ENCODE measurements at places on chromosomes 3 and 15. TPM values are rescaled to one million over a fixed set of nuclear protein-coding genes. Genes with fewer than 3 reads are reported as not detected.
A peak's percentile ranks its signal among the peaks of the same experiment; 100 is the strongest.

The ISL2 gene
- total RNA-seq: not detected

The OCA2 gene
- 0.17 TPM for total RNA-seq

The SLC51A gene
- not detected for total RNA-seq

- DNase-seq: no peak
Measured at GRCh38 chr3:169146866-169147237, 516.7 kb downstream of the MECOM start.

DNA sequence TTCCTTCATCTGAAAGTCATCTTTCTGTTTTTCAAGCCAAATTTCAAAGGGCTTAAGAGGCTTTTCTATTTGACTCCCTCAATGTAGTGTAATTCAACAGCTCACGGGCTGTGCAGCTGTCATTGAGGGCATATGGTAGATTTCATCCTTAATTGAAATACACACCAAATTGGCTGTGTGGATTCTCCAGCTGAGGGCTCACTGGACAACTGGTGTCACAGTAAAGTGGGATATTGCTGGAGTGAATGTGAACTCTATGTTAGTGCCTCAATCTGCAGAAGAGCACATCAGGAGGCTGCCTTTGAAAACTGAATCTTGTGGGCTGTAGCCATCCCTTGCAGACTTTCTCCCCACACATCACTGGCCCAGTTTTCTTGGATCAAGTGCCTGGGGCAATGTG, 120.1 kb downstream of the GALK2 start:
- DNase-seq: no peak

DNA sequence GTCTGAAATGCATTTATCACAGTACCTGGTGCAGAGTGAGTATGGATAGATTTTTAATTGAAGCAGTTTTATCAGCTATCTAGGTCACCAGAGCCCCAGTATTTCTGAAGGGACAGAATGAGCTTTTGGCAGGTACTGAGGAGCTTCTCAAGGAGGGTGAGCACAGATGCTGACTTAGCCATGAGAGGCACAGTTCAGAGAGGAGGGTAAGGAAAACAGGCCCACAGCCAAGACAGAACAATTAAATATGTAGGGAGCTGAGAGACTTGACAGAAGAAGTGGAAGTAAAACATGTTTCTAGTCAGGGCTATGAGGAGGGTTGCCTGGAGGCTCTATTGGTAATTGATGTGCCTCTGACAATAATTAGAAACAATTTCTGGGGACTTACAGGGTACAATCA, 20.1 kb downstream of the ZNF80 start:
- DNase-seq: no peak

- DNase-seq: no peak
Measured at GRCh38 chr3:77096966-77097890, 57.3 kb downstream of the ROBO2 start.

- DNase-seq: no peak
Measured at GRCh38 chr3:56839784-56840715, 38.3 kb upstream of the ARHGEF3 start.

DNA sequence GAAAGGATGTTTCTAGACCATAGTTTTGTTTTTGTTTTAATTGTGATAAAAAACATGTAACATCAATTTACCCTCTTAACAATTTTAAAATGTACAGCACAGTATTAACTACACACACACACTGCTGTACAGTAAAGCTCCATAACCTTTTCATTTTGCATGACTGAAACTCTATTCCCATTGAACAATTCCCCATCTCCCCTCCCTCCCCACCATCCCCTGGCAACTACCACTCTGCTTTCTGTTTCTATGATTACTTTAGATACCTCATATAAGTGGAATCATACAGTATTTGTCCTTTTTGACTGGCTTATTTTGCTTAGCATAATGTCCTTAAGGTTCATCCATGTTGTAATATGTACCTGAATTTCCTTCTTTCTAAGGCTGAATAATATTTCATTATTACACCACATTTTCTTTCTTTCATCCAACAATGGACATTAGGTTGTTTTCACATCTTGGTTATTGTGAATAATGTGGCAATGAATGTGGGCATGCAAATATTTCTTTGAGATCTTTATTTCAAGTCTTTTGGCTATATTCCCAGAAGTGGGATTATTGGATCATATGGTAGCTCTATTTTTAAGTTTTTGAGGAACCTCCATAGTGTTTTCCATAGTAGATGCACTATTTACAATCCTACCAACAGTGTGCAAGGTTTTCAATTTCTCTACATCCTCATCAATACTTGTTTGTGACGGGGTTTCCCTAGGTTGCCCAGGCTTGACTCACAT, 10.7 kb downstream of the CHST14 start:
- DNase-seq: no peak

- DNase-seq: peak; percentile 27
Measured at GRCh38 chr3:52236424-52236886, 2.5 kb downstream of the TWF2 start.

DNA sequence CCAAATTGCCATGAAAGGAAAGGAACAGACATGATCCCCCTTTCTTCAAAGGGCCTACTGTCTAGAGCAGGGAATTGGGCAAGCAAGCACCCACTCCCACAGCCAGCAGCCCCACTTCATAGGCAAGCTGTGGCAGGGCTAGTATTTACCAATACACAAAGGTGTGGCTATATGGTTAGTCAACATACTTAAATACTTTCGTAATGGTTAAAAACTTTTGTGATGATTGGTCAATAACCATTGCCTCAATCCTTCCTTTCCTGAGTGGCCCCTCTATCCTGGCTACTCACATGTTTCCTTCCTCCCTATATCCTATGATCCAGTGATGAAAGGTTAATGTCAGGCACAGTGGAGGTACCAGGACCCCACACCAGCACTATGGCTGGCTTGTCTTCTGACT, 30.1 kb upstream of the ARL8B start:
- DNase-seq: no peak

GRCh38 chr15:74209997-74210671, 7.5 kb upstream of the STRA6 start:
- no peak for DNase-seq

- DNase-seq: no peak
Measured at GRCh38 chr3:71652781-71653413, 69.4 kb upstream of the FOXP1 start.

- no peak for DNase-seq
Measured at GRCh38 chr3:45275006-45275704, 49.1 kb upstream of the TMEM158 start.

- no peak for DNase-seq
Measured at GRCh38 chr15:42065468-42065867, 28.9 kb downstream of the PLA2G4D start.

Data from psoas muscle (tissue), 8 donors.